Thoracic aorta (tissue), 2 donors: ENCODE measurements at places on chromosomes 7 and 10. TPM values are rescaled to one million over a fixed set of nuclear protein-coding genes. Genes with fewer than 3 reads are reported as not detected.
A peak's percentile ranks its signal among the peaks of the same experiment; 100 is the strongest.

Gene WEE2
- not detected for total RNA-seq

Gene CEP55
- total RNA-seq = 5.1 TPM

Gene WNT8B
- not detected for total RNA-seq

Gene SPDYE11
- not detected for total RNA-seq

Gene GHRHR
- total RNA-seq = not detected

Gene SPOCK2
- 13.8 TPM for total RNA-seq

Gene SLC29A4
- 0.21 TPM for total RNA-seq

Gene LIPM
- not detected for total RNA-seq

DNA sequence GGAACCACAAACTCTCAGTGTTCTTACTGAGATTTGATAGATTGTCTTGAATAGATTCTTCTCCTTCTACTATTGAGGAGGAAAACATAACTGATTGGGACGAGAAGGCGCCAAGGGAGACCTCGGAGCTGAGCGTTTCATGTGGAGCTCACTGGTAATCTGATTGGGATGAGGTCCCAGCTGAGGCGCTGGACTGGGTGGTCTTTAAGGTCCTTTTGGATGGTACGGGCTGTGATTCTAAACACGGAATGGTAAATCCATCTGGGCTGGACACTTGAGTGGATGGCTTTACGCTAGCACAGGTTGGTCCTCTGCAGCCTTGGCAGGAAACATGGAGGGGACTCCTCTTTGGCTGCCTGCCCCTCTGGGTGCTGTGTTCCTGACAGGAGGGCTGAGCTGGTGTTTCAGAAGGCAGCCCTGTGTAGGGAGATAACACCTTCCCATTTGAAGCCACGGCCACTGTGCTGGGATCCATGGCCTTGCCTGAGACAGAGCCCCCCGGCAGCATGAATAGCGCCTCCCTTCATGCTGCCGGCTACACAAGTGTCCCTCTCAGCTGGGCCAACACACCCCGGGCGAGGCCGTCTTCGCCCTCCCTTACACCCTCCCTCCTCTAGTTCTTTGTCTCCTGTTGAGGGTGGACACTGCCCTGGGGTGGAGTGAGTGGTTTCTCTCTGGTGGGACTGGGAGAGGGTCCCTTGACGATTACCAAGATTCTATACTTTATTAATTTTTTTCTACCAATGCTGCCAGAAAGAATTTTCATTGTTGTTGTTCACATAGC lies 203.2 kb upstream of the SHH start:
- no peaks in the 10 kb centered on the region for H3K27me3 ChIP-seq
- H3K4me1 ChIP-seq = no peaks in the 10 kb centered on the region
- no peak overlapping the region for H3K27ac ChIP-seq
- DNase-seq = no peak

GRCh38 chr7:14691034-14691433 lies 211.5 kb downstream of the DGKB start:
- H3K4me3 ChIP-seq = no peak overlapping the region
- no peak overlapping the region for H3K27ac ChIP-seq
- DNase-seq = no peak
- H3K27me3 ChIP-seq = no peaks in the 10 kb centered on the region
- H3K4me1 ChIP-seq = no peaks in the 10 kb centered on the region

GRCh38 chr7:110129159-110129558 lies 961.8 kb upstream of the LRRN3 start:
- no peak overlapping the region for H3K4me3 ChIP-seq
- H3K4me1 ChIP-seq = no peaks in the 10 kb centered on the region
- no peak for DNase-seq

DNA sequence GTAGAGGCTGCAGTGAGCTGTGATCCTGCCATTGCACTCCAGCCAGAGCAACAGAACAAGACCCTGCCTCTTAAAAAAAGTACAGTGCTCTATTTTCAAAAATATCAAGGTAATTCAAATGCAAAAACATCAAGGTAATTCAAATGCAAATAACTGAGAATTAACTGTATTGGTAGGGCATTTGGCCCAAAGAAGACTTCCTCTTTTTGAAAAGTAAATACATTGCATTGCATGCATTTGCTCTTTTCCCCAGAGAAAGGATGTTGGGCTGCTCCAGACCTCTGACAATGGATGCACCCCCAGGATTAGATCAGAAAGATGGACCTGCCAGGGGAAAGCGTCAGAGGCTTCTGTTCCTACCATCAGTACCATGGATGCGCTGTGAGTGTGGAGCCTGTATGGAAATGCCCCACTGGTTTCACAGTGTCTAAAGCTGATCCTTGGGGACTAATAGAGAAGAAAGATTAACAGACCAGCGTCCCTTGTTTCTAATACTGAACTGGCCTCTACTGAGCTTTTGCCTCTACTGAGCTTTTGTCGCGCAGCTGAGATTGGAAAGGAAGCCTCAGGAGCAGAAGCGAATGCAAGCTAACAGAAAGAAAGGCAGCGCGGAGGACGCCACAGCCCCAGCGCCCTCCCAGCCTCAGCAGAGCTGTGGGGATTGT lies 93.5 kb upstream of the LYZL2 start:
- H3K4me1 ChIP-seq = no peaks in the 10 kb centered on the region
- no peak overlapping the region for H3K27ac ChIP-seq
- no peaks in the 10 kb centered on the region for H3K27me3 ChIP-seq
- DNase-seq = no peak
- no peak overlapping the region for H3K4me3 ChIP-seq

DNA sequence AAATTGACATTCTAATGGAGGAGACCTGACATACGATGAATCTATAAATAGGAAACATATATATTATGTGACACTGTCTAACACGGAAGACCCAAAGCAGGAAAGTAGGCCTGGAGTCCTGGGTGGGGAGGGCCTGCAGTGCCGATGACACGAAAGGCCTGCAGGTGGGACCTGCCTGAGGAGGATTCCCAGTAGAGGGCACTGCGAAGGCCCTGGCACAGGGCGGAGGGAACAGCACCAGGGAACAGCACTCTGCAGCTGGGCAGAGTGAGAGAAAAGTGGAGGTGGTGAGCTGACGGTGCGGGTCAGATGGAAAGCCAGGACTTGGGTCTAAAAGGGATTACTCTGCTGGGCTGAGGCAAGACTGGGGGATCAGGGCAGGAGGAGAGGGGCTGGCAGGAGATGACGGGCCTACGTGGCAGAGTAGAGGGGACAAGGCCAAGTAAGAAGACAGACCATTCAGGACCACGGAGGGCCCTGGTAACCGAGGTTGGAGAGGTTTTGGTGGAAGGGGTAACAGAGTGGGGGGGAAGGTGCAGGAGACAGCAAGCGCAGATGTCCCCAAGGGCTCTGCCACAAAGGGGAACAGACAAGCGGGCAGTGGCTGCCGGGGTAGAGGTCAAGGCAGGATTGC lies 8.1 kb downstream of the ZNF746 start:
- H3K4me1 ChIP-seq = no peaks in the 10 kb centered on the region
- DNase-seq = no peak
- H3K4me3 ChIP-seq = no peak overlapping the region
- H3K27me3 ChIP-seq = no peaks in the 10 kb centered on the region

DNA sequence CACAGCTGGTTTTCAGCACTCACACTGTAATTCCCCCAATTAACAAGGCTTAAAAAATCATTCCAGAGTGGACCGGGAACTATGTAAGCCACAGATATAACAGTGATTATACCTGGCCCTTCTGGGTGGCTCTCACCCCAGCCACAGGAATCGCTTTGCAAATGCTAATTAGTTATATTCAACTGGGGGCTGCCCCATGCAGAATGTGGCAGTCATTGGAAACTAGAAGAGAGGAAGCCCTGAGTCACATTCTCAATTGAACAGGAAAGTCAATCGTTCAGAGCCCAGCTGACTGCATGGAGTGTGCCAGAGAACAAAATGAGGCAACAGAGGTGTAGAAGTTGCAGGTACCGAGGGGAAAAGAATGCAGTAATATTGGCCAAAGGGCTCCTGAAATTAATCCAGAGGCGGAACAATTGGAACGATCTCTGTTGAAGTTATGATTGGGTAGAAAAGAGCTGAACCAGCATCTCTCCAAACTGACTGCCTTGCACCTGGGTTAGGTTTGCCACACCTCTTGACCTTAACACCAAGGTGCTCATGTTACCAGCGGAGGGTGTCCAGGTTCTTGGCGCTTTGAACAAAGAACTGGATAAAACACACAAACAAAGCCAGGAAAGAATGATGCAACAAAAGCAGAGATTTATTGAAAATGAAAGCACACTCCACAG lies 909.7 kb upstream of the AUTS2 start:
- no peaks in the 10 kb centered on the region for H3K27me3 ChIP-seq
- no peak overlapping the region for H3K27ac ChIP-seq
- no peaks in the 10 kb centered on the region for H3K36me3 ChIP-seq
- no peaks in the 10 kb centered on the region for H3K4me1 ChIP-seq
- H3K4me3 ChIP-seq = no peak overlapping the region
- no peak for DNase-seq

- DNase-seq = no peak
- H3K36me3 ChIP-seq = no peaks in the 10 kb centered on the region
- H3K4me1 ChIP-seq = no peaks in the 10 kb centered on the region
- no peak overlapping the region for H3K27ac ChIP-seq
- no peaks in the 10 kb centered on the region for H3K27me3 ChIP-seq
Measured at GRCh38 chr10:69504576-69505250, 53.4 kb downstream of the TSPAN15 start.

GRCh38 chr10:47090903-47091302 lies 179.7 kb downstream of the PTPN20 start:
- DNase-seq = no peak
- no peak overlapping the region for H3K27ac ChIP-seq
- no peaks in the 10 kb centered on the region for H3K27me3 ChIP-seq
- H3K4me3 ChIP-seq = no peak overlapping the region

DNA sequence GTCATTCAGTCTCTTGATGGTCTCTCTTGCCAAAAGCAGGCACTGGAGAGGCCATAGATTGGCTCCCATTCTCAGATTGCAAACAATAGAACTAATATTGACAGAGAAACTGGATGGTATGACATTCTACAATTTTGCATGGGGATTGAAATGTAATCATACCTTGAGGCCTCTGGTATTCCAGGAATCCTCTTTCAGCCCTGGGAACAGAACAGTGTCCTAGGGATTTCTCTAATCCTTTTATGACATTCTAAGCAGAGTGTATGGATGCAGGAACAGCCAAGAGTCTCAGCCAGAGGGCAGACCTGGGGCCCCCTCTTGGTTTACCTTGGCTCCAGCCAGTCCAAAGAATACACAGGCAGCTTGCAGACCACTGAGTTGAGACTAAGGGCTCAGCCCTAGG lies 206.4 kb downstream of the KCNMA1 start:
- no peak overlapping the region for H3K4me3 ChIP-seq
- no peaks in the 10 kb centered on the region for H3K27me3 ChIP-seq
- no peaks in the 10 kb centered on the region for H3K36me3 ChIP-seq
- peaks cover 38% of the 10 kb centered on the region for H3K4me1 ChIP-seq
- no peak for DNase-seq

DNA sequence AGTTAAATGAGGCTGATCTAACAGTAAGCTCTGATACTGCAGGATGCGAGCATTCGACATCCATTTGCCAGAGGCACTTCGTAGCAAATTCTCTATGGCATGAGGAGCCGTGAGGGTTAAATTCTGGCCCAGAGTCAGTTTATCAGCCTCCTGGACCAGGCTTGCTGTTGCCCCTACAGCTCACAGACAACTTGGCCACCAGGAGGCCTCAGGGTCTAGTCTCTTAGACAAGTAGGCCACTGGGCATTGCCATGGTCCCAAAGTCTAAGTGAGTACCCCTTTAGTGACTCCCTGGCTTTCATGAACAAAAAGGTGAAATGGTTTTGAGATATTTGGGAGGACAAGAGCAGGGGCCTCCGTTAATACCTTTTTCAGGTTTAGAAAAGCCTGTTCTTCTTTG lies 178.0 kb upstream of the MBL2 start:
- no peaks in the 10 kb centered on the region for H3K27me3 ChIP-seq
- DNase-seq = no peak
- H3K36me3 ChIP-seq = no peaks in the 10 kb centered on the region
- no peaks in the 10 kb centered on the region for H3K4me1 ChIP-seq
- H3K27ac ChIP-seq = no peak overlapping the region

GRCh38 chr7:45653209-45653907 lies 79.2 kb downstream of the ADCY1 start:
- H3K4me3 ChIP-seq = no peak overlapping the region
- no peaks in the 10 kb centered on the region for H3K36me3 ChIP-seq
- H3K27me3 ChIP-seq = no peaks in the 10 kb centered on the region
- no peak overlapping the region for H3K27ac ChIP-seq
- H3K4me1 ChIP-seq = no peaks in the 10 kb centered on the region

DNA sequence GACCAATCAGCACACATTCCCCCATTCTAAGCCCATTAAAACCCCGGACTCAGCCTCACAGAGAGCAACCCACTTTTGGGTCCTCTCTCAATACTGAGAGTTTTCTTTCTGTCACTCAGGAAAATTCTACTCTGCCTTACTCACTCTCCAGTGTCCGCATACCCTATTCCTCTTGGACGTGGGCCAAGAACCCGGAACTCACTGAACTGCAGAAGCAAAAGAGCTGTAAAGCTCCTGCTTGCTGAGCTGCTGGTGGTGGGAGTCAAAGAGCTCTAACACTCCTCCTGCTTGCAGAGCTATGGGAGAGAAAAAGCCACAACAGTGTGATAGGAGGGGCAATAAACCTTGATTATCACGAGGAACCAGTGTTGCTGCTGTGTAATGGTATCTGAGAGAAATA lies 386.9 kb downstream of the POM121L12 start:
- no peak overlapping the region for H3K27ac ChIP-seq
- no peaks in the 10 kb centered on the region for H3K4me1 ChIP-seq
- no peaks in the 10 kb centered on the region for H3K36me3 ChIP-seq
- no peak overlapping the region for H3K4me3 ChIP-seq
- DNase-seq = no peak

DNA sequence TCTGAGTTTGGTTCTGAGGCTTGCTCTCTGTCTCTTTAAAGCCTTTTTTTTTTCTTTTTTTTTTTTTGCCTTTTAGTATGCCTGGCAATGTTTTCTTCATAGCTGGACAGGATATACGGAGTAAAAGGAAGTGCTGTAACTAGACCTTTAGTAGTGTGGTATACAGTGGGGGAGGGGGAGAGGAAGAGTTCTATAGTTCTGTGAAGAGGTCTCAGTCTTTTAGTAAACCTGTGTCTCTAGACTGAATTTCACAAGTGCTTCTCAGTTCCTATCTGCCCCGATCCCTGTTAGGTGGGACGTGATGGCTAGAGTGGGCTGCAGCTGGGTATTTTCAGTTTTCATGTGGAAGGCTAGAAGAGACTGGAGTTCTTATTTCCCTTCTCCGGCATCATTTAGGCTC lies 3.1 kb upstream of the ABCC2 start:
- peak overlapping the region; percentile 44 for H3K27ac ChIP-seq
- no peak overlapping the region for H3K4me3 ChIP-seq
- H3K27me3 ChIP-seq = no peaks in the 10 kb centered on the region
- no peaks in the 10 kb centered on the region for H3K36me3 ChIP-seq
- H3K4me1 ChIP-seq = peaks cover 7% of the 10 kb centered on the region
- DNase-seq = no peak

DNA sequence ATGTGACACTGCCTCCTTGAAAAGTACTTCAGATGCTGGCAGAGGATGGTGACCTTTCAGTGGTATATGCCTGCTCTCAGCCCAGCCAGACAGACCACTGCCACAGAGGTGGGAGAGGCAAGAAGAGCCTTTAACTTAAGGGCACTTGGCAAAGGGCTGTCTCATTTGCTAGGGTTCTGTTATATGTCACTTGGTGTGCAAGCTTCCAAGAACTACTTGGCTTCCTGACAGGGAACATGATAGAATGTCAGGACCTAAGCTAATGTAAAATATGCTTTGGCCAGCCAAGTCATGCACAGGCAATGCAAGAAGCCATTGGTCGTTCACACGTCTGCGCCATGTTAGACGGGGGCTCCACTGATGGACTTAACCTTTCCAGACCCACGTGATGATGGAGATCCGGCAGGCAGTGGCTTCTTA lies 54.7 kb downstream of the RBM20 start:
- H3K36me3 ChIP-seq = no peaks in the 10 kb centered on the region
- peaks cover 31% of the 10 kb centered on the region for H3K4me1 ChIP-seq
- no peak for DNase-seq

GRCh38 chr10:68342909-68343516 lies 10.3 kb upstream of the PBLD start:
- H3K27me3 ChIP-seq = no peaks in the 10 kb centered on the region
- H3K27ac ChIP-seq = no peak overlapping the region
- H3K36me3 ChIP-seq = peaks cover 54% of the 10 kb centered on the region
- peaks cover 17% of the 10 kb centered on the region for H3K4me1 ChIP-seq
- H3K4me3 ChIP-seq = no peak overlapping the region
